ENCODE measurements at places on chromosomes 13 and 19. TPM values are rescaled to one million over a fixed set of nuclear protein-coding genes. Genes with fewer than 3 reads are reported as not detected.

NXNL1 gene
- total RNA-seq, result not detected

SGCG gene
- 0.75 TPM for total RNA-seq

PTPRS gene
- 117 TPM for total RNA-seq

RELB gene
- total RNA-seq, result 10.2 TPM

PCDH9 gene
- total RNA-seq, result 3.6 TPM

SMARCA4 gene
- total RNA-seq, result 74.0 TPM

LHB gene
- total RNA-seq, result not detected

SERTAD1 gene
- total RNA-seq, result 23.4 TPM
